ENCODE measurements at places on chromosomes 12 and 14. TPM values are rescaled to one million over a fixed set of nuclear protein-coding genes. Genes with fewer than 3 reads are reported as not detected.

Gene ADAM20
- total RNA-seq = 0.18 TPM

Gene SLC25A21
- total RNA-seq = 0.90 TPM

GRCh38 chr12:123096182-123096581 lies 54.7 kb downstream of the PITPNM2 start:
- peaks cover 2% of the 10 kb centered on the region for H3K27me3 ChIP-seq
- H3K4me1 ChIP-seq = peaks cover 37% of the 10 kb centered on the region
- H3K36me3 ChIP-seq = no peaks in the 10 kb centered on the region
- H3K4me3 ChIP-seq = no peak overlapping the region
- no peak overlapping the region for H3K27ac ChIP-seq

- DNase-seq = no peak
- no peak overlapping the region for H3K27ac ChIP-seq
- H3K36me3 ChIP-seq = no peaks in the 10 kb centered on the region
Measured at GRCh38 chr14:48250575-48250974, 575.2 kb upstream of the MDGA2 start.

GRCh38 chr14:24894583-24895242 lies 155.2 kb downstream of the STXBP6 start:
- H3K27ac ChIP-seq = no peak overlapping the region
- no peak for DNase-seq
- H3K27me3 ChIP-seq = no peaks in the 10 kb centered on the region
- H3K36me3 ChIP-seq = no peaks in the 10 kb centered on the region

- peaks cover 4% of the 10 kb centered on the region for H3K4me1 ChIP-seq
- DNase-seq = peak; percentile 82
- H3K27ac ChIP-seq = no peak overlapping the region
- H3K4me3 ChIP-seq = no peak overlapping the region
Measured at GRCh38 chr14:96574633-96575632, 72.8 kb downstream of the PAPOLA start.

GRCh38 chr14:94045563-94046345 lies 19.6 kb downstream of the OTUB2 start:
- H3K27ac ChIP-seq = no peak overlapping the region
- peaks cover 57% of the 10 kb centered on the region for H3K36me3 ChIP-seq

- peaks cover 2% of the 10 kb centered on the region for H3K4me1 ChIP-seq
- no peaks in the 10 kb centered on the region for H3K27me3 ChIP-seq
- H3K27ac ChIP-seq = no peak overlapping the region
- no peak for DNase-seq
Measured at GRCh38 chr12:275812-276211, 13.2 kb upstream of the SLC6A13 start.

- no peak overlapping the region for H3K27ac ChIP-seq
- no peaks in the 10 kb centered on the region for H3K4me1 ChIP-seq
- no peaks in the 10 kb centered on the region for H3K36me3 ChIP-seq
- H3K27me3 ChIP-seq = no peaks in the 10 kb centered on the region
- no peak overlapping the region for H3K4me3 ChIP-seq
Measured at GRCh38 chr12:130179191-130179590, 16.9 kb downstream of the FZD10 start.

GRCh38 chr14:90687680-90688079 lies 128.6 kb downstream of the TTC7B start:
- peaks cover 2% of the 10 kb centered on the region for H3K36me3 ChIP-seq
- no peak for DNase-seq
- H3K4me3 ChIP-seq = no peak overlapping the region
- no peak overlapping the region for H3K27ac ChIP-seq

DNA sequence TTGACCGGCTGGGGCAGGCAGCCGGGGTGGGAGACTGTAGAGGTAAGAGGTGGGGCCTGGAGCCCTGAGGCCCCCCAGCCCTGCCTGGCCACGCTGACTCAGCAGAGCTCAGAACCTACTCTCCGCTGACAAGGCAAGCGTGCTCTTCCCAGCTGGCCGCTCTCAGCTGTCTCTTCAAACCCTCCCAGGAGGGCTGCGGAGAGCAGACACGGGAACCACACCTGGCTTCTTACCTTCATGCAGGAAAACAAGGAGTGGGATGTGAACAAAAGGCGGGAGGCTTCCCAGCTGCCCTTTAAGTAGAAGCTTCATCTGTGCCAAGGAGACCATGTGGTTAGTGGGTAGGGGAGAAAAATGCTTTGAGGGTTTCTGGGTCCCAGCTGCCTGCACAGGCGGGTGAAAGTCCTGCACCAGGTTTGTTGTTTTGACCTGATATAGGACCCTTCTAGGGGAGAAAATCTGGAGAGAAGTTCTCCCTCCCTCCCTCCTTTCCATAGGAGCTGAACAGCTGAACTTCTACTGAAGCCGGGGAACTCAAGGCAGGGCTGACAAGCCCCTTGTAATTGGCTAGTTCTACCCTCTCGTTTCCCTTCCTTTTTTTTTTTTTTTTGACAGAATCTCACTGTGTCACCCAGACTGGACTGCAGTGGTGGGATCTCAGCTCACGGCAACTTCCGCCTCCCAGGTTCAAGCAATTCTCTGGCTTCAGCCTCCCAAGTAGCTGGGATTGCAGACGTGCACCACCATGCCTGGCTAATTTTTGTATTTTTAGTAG lies 12.8 kb upstream of the TESC start:
- no peaks in the 10 kb centered on the region for H3K4me1 ChIP-seq
- no peak overlapping the region for H3K27ac ChIP-seq
- no peak overlapping the region for H3K4me3 ChIP-seq

- H3K27me3 ChIP-seq = no peaks in the 10 kb centered on the region
- no peak overlapping the region for H3K4me3 ChIP-seq
- DNase-seq = peak; percentile 68
- peaks cover 12% of the 10 kb centered on the region for H3K36me3 ChIP-seq
Measured at GRCh38 chr14:54529811-54530210, 20.1 kb downstream of the CGRRF1 start.

DNA sequence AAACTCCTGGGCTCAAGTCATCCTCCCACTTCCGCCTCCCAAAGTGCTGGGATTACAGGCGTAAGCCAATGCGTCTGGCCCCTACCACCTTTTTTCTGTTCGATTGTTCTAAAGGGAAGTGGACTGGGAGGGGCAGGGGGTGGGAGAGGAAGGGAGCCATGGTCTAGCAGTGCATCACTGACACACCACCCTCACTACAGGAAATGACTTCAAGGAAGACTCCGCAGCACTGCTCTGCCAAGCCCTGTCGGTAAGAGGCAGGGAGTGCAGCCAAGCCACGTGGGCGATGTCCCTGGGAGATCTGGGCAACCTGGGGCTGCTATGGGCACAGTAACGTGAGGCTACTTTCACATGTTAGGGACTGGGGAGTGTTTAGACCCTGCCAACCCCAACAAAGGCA lies 18.0 kb downstream of the LRRC74A start:
- peak; percentile 29 for DNase-seq
- no peak overlapping the region for H3K27ac ChIP-seq
- H3K27me3 ChIP-seq = peaks cover 3% of the 10 kb centered on the region
- H3K36me3 ChIP-seq = no peaks in the 10 kb centered on the region
- no peaks in the 10 kb centered on the region for H3K4me1 ChIP-seq

All from IMR-90 (cell line).